ENCODE measurements at places on chromosomes 2 and 18.

DNA sequence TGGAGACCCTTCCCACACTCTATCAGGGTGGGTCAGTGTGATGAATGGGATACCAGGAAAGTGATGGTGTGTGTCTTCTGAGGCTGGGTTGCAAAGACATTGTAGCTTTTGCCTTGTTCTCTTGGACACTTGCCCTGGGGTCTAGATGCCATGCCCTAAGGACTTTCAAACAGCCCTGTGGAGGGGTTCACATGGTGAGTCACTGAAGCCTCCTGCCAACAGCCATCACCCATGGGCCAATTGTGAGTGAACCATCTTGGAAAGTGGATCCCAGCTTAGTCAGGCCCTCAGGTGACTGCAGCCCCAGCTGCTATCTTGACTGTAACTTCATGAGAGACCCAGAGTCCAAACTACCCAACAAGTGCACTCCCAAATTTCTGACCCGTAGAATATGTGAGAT, 25.8 kb upstream of the IGFBP5 start:
- DNase-seq: no peak

- no peak for DNase-seq
Observed at GRCh38 chr2:168565112-168565511, 109.0 kb downstream of the CERS6 start.

DNA sequence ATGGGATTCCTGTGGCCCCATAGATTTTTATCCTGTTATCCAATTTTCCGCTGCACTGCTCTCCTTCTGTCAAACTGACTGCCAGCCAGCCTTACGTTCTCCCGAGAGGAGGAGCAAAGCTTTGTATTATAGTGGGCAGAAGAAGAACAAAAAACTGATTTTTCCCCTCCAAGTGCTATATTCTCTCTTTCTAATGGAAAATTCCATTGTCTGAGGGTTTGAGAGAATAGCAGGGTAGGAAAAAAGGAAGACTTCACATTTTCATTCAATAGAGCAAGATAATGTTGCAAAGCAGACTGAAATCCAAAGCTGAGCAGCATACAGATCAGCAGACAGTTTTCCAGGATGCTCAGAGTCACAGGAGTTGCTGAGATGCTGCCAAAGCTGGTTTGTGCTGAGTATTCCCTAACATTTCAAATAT, 238.0 kb downstream of the UBE2E3 start:
- DNase-seq: no peak

DNA sequence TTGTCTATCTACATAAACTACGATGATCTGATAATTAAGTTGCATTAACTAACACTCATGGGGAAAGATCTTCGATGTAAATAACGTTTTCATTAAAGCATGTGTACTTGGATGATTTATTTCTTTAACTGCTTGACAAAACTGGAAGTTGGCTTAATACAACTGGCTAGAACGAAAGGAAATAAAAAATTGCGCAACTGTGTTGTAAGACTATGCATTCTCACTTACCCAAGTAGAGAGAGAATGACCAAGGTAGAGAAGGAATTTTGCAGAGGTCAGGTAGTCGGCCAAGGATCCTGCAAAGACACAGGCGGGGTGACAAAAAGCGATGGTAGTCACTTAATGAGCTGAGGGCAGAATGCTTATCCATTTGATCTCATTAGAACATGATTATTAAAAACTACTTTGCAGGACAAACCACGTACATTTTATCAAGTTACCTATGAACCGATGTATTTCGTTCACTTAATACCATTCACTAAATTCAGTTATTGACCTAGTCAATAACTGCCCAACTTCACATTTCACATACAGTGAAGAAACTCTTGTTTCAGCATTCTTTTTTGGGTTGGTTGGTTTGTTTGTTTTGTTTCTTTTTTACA, 900 bp downstream of the SLC40A1 start:
- DNase-seq: no peak

DNA sequence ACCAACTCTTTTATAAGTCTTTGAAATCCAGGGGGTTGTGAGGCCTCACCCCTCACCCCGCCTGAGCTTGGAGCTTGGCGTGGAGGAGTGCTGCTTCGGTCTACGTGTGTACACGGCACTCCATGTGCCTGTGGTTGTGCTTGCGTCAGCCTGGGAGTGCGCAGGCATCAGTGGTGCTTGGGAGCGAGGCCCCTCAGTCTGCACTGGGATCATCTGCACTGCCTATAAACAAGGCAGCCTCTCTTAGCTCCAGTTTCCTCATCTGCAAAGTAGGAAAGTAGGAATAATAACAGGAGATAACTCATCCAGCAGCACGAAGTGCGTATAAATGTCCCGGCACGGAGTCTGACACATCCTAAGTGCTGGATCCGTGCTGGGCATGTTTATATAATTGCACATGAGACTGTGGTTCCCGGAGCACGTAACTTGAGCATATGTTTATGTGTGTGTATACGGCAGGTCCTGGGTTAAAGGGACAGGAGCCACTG, 1.2 kb downstream of the GYPC start:
- DNase-seq: peak; percentile 45

GRCh38 chr2:238986491-238987351, 138.8 kb downstream of the TWIST2 start:
- DNase-seq: no peak

- DNase-seq: no peak
Observed at GRCh38 chr18:37649930-37650329, 84.3 kb upstream of the CELF4 start.

- no peak for DNase-seq
Observed at GRCh38 chr2:105252271-105252670, 10.7 kb downstream of the GPR45 start.

GRCh38 chr2:236991874-236992273, 93.8 kb upstream of the COPS8 start:
- DNase-seq: no peak

- no peak for DNase-seq
Observed at GRCh38 chr2:220811952-220812570, 760.0 kb downstream of the EPHA4 start.

DNA sequence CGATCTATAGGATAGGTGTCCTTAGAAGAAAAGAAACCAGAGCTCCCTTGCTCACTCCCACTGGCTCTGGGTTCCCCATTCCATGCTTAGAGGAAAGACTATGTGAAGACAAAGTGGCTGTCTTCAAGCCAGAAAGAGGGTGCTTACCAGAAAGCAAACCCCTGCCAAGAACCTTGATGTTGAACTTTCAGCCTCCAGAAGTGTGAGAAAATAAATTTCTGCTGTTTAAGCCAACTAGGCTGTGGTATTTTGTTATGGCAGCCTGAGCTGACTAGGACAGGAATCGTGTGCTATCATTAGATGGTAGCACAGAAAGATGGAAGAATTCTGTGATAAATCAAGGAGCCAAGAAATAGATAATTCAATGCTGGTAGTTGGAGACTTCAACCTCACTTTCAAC, 19.9 kb upstream of the TFCP2L1 start:
- no peak for DNase-seq

DNA sequence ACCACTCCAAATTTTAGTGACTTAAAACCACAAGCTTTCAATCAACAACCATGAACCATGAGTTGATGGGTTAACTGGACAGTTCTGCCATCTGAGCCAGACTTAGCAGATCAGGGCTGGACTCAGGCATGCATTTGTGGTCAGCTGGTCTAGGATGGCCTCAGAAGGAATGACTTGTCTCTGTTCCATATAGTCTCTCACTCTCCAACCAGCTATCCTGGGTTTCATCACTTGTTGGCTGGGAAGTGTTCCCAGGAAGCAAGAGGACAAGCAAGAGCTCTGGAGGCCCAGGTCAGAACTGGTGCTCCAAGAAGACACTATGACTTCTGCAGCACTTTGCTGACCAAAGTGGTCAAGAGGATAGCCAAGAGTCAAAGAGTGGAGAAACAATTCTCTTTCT, 17.5 kb upstream of the MAP3K20 start:
- DNase-seq: no peak

All from GM13977 (cell line).